ENCODE measurements at places on chromosomes 6 and 20.

DNA sequence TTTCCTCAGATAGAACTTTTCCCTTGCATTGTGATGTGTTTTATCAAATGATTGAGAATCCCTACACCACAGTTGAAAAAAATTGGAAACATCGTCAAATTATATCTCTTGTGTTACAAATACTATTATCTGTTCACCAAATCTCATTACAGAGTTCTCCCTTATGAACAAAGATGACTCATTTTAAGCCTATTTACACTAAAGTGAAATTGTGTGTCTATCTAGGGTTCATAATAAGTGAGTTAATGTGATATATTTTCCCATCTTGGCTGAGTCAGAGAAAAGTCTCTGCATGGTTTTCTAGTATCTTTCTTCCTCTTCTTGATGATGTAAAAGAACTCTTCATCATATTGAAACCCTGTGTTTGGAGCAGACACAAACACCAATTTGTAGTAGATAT, 1263.3 kb upstream of the EYS start:
- DNase-seq, result no peak

DNA sequence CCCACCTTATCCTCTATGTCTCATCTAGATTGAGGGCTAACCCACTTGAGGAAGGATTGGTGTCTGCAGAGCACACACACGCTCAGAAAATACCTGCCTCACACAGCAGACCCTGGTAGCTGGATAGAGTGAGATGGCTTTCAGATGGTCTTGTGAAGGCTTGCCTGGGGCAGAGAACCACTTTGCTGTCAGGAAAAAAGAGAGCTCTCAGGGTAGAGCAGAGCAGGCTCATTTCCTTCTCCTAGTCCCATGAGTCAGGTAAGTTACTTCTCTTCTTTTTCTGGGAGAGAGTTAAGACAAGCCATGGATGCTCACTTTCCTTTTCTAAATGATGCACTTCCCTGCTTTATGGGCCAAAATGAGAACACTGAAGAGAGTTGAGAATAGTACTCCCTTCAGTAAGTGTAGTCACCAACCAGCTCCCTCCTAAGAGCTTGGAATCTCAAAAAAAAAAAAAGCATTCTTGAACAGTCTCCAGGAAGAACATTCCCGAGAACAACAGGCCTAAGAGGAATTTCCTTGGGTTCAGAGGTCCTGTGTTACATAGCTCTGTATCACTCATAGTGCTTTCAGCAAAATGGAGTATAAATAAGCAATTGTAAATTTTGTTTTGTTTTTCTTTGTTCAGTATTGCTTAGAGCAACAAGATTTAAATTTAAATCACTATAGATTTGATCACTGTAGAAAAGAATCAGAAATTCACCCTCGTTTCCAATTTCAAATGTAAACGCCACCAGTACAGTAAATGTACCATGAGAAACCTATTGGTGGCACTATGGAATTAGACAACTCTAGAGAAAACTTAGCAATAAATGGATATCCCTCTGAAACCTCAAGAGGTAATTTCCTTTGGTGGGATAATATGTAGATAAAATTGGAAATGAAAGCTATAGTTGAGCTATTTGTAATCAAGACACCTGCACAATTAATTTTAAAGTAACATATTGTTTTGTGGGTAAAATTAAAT, 530.3 kb downstream of the RFPL4B start:
- DNase-seq, result peak; percentile 28

DNA sequence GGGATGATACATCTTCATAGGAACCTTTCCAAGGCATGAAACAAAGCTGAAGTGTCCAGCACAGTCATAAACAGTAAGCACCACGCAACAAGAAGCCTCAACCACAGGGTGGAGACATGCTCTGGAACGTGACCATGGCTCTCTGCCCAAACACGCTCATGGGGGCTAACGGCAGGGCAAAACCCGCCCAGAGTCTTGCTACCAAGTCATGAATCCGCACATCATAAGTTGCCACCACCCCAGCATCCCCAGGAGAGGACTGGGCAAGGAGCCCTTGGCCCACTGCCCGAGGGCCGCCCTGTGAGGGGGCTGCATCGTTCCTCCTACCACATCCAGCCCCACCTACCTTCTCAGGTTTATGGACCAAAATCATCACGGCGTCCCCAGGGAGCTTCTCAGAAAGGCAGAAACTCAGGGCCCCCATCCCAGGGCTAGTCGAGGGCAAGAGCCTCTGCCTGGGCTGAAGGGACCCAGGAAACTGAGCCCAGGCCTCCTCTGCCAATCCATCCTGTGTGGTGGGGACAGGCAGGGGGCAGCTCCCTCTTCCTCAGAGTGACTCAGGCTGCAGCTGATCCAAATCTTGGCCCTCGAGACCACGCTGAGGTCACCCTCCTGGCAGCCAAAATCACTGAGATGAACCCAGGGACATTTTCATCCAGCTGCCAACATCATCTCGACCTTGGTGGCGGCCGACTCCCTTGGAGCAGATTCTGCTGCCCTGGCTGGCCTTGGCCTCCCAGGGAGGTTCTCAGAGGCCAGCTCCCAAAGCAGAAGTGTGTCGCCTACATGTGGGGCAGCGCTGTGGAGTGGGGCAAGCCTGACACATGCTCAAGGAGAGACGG, 42.6 kb downstream of the BMP7 start:
- no peak for DNase-seq

DNA sequence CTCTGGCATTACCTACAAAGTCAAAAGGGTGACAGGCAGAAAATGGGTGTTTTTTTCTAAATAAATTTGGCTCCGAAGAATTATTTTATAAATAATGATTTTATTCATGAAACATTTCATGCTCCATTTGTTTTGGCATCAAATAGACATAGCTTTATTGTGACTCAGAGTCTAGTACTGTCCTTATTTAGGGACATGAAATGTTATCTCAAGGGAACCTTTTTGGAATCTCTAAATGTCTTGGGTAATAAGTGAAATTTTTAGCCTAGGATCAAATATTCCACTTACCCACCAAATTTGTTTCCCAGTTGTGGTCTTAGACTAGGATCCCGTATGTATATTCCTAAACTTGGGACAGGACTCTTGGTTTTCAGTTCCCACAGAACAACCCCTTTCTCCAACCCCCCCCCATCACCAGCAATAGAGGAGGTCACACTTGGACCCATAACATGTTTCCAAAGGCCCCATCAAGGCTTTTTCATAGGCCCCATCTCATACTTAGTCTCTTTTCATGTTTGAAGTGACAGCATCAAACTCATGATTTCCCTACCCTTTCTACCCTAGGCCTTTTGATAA, 81.8 kb downstream of the JAG1 start:
- DNase-seq, result no peak

All from neural progenitor cell (in vitro differentiated cells).